ENCODE measurements at places on chromosomes 7 and 10. TPM values are rescaled to one million over a fixed set of nuclear protein-coding genes. Genes with fewer than 3 reads are reported as not detected.

- no peak overlapping the region for H3K27ac ChIP-seq
- no peaks in the 10 kb centered on the region for H3K27me3 ChIP-seq
Observed at GRCh38 chr10:86258941-86259340, 107.7 kb downstream of the GRID1 start.

DNA sequence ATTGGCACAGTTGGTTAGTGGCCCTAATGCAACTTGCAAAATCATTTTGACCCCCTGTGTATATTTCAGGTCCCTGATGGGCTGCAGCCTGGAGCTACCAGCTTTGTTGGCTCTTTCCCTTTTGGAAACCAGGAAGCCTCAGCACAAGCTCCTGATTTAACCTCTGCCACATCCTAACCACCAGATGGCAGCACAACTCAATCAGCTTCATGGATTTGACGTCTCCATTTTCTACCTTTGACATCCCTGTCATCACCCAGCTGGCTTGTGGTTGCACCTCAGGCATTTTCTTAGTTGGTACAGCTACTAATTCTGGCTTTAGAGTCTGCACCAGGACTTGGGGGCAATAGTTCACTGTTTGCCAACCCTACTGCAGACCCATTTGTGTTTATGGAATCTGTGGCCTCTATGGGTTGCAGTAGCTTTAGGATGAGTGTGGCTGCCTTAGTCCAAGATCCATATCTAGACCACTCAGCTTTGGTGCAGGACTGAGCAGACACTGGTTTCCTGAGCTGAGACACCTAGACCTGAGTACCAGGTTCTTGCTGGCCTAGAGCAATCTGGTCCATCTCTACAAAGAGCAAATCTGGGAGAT, 456.2 kb downstream of the REEP3 start:
- no peaks in the 10 kb centered on the region for H3K4me1 ChIP-seq
- H3K4me3 ChIP-seq: no peak overlapping the region

DNA sequence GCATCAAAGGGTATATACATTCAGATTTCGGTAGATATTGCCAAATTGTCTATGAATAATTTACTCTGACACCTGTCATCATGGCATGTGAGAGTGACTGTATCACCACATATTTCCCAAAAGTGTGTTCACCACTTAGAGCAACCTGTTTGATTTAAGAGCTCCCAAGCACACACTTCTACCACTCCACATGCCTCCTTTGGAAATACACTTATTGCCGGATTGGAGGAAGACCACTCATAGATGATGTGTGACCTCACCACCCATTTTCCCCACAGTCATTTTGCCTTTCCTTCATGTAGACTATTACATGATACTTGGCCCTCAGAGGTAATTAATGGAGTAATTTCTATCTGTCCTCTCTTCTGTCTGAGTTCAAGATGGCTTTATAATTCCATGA, 75.5 kb downstream of the SLC16A9 start:
- no peak overlapping the region for H3K4me3 ChIP-seq
- DNase-seq: no peak
- H3K36me3 ChIP-seq: no peaks in the 10 kb centered on the region
- H3K4me1 ChIP-seq: no peaks in the 10 kb centered on the region
- H3K27me3 ChIP-seq: no peaks in the 10 kb centered on the region

SOSTDC1 gene
- not detected for polyA plus RNA-seq
